ENCODE measurements at places on chromosomes 2 and 18. TPM values are rescaled to one million over a fixed set of nuclear protein-coding genes. Genes with fewer than 3 reads are reported as not detected.

The STRADB gene
- 29.8 TPM for total RNA-seq

GRCh38 chr2:69764286-69765095, 22.6 kb downstream of the ANXA4 start:
- DNase-seq, result no peak
- no peak overlapping the region for H3K4me3 ChIP-seq
- H3K4me1 ChIP-seq, result no peaks in the 10 kb centered on the region
- H3K27me3 ChIP-seq, result no peaks in the 10 kb centered on the region

DNA sequence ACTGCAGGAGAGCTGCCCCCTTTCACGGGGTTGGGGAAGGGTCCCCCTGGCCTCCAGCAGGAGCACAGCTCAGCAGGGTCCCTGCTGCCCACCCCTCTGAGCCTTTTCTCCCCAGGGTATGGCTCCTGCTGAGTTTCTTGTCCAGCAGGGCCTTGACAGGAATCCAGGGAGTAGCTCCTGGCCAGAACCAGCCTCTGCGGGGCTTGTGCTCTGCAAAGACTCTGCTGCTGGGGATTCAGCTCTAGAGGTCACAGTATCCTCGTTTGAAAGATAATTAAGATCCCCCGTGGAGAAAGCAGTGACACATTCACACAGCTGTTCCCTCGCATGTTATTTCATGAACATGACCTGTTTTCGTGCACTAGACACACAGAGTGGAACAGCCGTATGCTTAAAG, 21.2 kb downstream of the FOSL2 start:
- H3K27me3 ChIP-seq, result no peaks in the 10 kb centered on the region
- H3K4me3 ChIP-seq, result no peak overlapping the region
- H3K4me1 ChIP-seq, result peaks cover 6% of the 10 kb centered on the region
- peaks cover 22% of the 10 kb centered on the region for H3K36me3 ChIP-seq
- peak overlapping the region; percentile 48 for H3K27ac ChIP-seq

The DYTN gene
- total RNA-seq, result not detected

The CELF4 gene
- 7.8 TPM for total RNA-seq

The ASTL gene
- 0.57 TPM for total RNA-seq

GRCh38 chr2:8462899-8463648, 218.8 kb upstream of the ID2 start:
- no peak overlapping the region for H3K4me3 ChIP-seq
- H3K27me3 ChIP-seq, result no peaks in the 10 kb centered on the region
- H3K4me1 ChIP-seq, result no peaks in the 10 kb centered on the region
- no peak overlapping the region for H3K27ac ChIP-seq
- H3K36me3 ChIP-seq, result no peaks in the 10 kb centered on the region
- no peak for DNase-seq

GRCh38 chr18:79384151-79384807, 11.5 kb upstream of the NFATC1 start:
- H3K4me1 ChIP-seq, result no peaks in the 10 kb centered on the region
- no peak overlapping the region for H3K27ac ChIP-seq
- no peak for DNase-seq
- H3K36me3 ChIP-seq, result no peaks in the 10 kb centered on the region

GRCh38 chr2:42216694-42217093, 47.5 kb downstream of the EML4 start:
- no peaks in the 10 kb centered on the region for H3K27me3 ChIP-seq
- no peaks in the 10 kb centered on the region for H3K4me1 ChIP-seq
- H3K27ac ChIP-seq, result no peak overlapping the region
- no peak overlapping the region for H3K4me3 ChIP-seq
- no peak for DNase-seq
- H3K36me3 ChIP-seq, result no peaks in the 10 kb centered on the region

DNA sequence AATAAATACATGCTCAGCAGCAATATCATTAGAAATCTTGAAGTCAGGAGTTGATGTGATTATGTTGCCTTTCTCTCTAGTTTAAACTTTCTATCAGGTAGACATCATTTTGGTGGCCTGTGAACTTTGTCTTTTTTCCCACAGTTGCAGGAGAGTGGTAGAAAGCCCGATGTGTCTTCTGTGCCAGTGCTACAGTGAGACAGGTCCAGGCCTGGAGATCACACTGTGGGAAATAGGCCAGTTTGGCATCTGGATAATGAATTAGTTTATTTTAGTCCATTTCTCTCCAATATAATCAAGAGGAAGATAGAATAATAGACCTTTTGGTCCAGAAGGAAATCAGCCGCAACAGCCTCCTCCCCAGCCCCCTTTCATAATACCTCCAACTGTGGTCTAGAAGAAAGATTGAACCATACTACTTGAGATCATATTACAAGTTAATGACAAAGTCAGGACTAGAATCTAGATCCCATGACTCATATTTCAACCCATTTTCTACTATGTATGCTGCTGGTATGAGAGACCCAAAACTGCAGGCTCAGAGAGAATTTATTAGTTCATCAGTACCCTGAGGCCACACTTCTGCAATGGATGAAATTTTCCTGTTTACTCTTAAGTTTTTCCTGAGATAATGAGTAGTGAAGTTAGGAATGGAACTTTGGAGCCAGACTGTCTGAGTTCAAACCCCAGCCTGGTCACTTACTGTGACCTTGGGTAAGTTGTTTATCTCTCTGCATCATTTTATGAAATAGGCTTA, 20.6 kb downstream of the KCMF1 start:
- H3K4me3 ChIP-seq, result no peak overlapping the region
- no peaks in the 10 kb centered on the region for H3K27me3 ChIP-seq
- no peaks in the 10 kb centered on the region for H3K4me1 ChIP-seq

DNA sequence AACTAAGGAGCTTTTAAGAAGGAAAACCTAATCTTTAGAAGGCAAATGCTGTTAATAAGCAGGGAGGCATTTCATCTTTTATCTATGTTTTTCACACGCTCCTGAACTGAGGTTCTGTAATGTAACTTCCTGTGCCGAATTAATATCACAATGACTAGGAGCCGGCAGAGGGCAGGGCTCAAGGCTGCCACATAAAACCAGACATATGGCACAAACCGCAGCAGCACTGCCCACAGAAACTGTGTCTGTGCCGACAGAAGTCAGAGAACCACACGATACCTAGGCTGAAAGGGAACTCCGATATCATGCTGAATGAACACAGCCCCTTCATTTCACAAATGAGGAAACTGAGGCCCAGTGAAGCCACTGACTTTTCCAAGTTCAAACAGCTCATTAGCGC, 112.1 kb downstream of the EIPR1 start:
- no peaks in the 10 kb centered on the region for H3K27me3 ChIP-seq
- no peak overlapping the region for H3K27ac ChIP-seq
- no peaks in the 10 kb centered on the region for H3K4me1 ChIP-seq

DNA sequence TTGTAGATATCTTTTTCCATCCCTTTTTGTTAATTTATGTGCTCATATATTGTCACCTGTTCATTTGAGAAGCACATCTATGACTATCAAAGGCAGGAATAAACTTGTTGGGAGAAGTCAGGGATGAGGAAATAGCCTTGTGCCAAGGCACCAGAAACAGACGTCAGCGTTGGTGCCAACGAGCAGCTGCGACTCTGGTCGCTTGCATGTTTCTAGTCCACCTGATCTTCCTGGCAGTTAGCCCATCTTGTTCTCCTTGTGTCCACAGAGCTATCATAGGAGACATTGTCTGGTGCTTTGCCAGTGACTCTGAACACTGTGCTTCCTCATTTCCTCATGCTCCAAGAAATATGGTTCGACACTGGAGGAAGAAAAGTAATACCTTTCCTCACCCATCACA, 374.4 kb downstream of the PTPRM start:
- no peak overlapping the region for H3K4me3 ChIP-seq
- H3K36me3 ChIP-seq, result no peaks in the 10 kb centered on the region
- H3K27ac ChIP-seq, result no peak overlapping the region
- peak; percentile 99 for DNase-seq

- no peaks in the 10 kb centered on the region for H3K36me3 ChIP-seq
- no peak overlapping the region for H3K4me3 ChIP-seq
- DNase-seq, result no peak
- no peak overlapping the region for H3K27ac ChIP-seq
- H3K4me1 ChIP-seq, result no peaks in the 10 kb centered on the region
These were observed 149.7 kb downstream of the INHBB start for GRCh38 chr2:120495586-120495985.

DNA sequence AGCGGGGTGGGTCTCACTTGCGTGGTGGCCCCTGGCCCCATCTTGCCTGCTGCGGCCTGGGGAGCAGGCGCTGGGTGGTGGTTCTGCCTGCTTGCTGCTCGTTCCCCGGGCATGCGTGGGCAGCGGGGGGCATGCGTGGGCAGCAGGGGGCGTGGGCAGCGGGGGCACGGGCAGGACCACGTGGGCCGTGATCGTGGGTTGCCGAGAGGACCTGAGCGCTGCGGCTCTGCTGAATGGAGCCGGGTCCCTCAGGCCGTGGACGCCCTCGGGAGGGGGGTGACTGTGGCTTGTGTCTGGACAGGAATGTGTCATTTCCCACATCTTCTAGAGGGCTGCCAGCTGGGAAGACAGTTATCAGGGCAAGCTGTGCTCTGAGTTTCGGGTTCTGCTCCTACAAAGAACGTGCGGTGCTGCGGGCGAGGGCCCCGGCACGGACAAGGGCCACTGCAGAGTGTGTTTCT, 8.3 kb upstream of the GAL3ST2 start:
- no peaks in the 10 kb centered on the region for H3K27me3 ChIP-seq
- no peak for DNase-seq
- H3K4me3 ChIP-seq, result no peak overlapping the region
- H3K36me3 ChIP-seq, result no peaks in the 10 kb centered on the region
- H3K4me1 ChIP-seq, result no peaks in the 10 kb centered on the region

DNA sequence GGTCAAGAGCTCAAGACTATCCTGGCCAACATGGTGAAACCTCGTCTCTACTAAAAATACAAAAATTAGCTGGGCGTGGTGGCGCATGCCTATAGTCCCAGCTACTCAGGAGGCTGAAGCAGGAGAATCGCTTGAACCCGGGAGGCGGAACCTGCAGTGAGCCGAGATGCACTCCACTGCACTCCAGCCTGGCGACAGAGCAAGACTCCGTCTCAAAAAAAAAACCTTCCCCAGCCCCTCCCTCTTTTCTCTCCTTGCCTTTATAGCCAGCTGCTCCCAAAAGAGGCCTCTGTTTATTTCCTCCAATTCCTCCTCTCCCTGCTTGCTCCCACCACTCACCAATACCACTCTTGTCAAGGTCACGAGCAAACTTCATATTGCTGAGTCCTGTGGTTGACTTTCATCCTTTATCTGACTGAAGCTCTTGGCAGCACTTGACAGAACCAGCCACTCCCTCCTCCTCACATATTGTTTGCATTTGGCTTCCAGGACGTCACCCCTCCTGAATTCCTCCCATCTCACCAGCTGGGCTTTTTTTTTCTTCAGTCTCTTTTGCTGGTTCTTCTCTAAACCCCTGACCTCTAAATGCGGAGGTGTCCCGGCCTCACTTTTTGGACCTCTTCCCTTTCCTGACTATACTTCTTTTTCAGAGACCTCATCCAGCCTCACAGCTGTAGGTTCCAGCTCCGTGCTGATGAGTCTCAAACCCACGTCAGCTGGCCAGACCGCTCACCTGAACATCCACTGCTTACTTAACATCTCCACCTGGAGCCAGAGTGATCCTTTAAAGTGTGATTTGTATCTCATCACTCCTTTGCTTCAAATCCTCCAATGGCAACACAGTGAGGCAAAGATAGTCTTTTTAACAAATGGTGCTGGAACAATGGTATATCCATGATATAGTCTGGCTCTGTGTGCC, 84.6 kb upstream of the CAB39 start:
- H3K27ac ChIP-seq, result peak overlapping the region; percentile 17
- H3K4me1 ChIP-seq, result no peaks in the 10 kb centered on the region
- H3K36me3 ChIP-seq, result no peaks in the 10 kb centered on the region
- no peaks in the 10 kb centered on the region for H3K27me3 ChIP-seq
- no peak for DNase-seq
- H3K4me3 ChIP-seq, result no peak overlapping the region

DNA sequence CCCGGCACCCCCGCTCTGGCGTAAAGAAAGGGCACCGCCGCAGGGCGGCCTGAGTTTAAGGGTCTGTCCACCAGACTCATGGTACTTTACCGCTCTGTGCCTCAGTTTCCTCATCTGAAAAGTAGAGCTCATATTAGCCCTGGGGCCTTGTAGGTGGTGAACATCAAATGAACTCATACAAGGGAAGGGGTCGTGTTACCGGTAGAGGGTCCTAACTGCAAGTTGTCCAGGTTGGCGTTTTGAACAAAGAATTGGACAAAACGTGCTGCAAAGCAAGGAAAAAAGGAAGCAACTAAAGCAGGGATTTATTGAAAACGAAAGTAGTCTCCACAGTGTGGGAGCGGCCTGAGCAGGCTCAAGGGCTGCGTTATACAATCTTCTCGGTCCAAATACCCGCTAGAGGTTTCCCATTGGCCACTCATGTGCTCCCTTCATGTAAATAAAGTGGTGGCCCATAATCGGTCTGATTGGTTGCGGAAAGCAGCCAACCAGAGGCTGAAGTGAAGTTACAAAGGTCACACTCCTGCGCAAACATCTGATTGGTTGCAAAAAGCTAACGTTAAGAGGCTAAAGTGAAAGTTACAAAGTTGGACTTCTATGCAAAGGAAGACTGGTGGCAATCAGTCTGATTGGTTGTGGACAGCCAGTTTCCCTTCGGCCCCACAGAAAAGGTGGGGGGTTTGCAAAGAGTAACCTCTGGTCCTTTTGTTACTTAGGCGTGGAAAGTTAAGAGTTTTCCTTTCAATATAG, 80.7 kb upstream of the LDLRAD4 start:
- no peaks in the 10 kb centered on the region for H3K36me3 ChIP-seq
- H3K4me3 ChIP-seq, result peak overlapping the region; percentile 53
- no peaks in the 10 kb centered on the region for H3K4me1 ChIP-seq
- DNase-seq, result no peak
- H3K27ac ChIP-seq, result peak overlapping the region; percentile 48

DNA sequence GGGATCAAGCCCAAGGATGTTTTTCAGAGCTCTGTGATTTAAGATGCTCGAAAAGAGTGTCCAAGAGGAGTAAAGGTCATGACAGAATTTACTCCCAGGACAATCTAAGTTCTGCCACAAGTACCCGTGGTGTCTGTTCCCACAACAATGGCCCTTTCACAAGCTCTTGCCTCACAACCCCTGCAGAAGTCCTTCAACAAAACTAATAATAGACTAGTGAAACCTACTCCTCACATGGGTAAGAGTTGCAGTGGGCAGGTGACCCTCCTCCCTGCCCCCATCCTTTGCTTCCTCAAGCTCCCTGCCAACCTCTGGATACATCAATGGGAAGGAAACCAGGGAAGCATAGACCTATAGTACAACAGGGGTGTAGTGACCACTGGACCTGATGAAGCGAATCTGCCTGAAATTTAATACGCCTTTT, 34.9 kb downstream of the PTCD3 start:
- no peak for DNase-seq
- H3K4me1 ChIP-seq, result no peaks in the 10 kb centered on the region
- H3K27me3 ChIP-seq, result no peaks in the 10 kb centered on the region
- no peak overlapping the region for H3K4me3 ChIP-seq

GRCh38 chr2:198052741-198053140, 248.3 kb downstream of the PLCL1 start:
- DNase-seq, result no peak
- H3K4me1 ChIP-seq, result no peaks in the 10 kb centered on the region
- H3K27ac ChIP-seq, result no peak overlapping the region
- H3K27me3 ChIP-seq, result no peaks in the 10 kb centered on the region
- no peak overlapping the region for H3K4me3 ChIP-seq

The FAM237A gene
- not detected for total RNA-seq

Data from prostate gland (tissue), 2 donors.